Activated CD8-positive, alpha-beta T cell treated with anti-CD3 and anti-CD28 coated beads for 36 hours (primary cell): ENCODE measurements at places on chromosomes 7 and 10. TPM values are rescaled to one million over a fixed set of nuclear protein-coding genes. Genes with fewer than 3 reads are reported as not detected.
A peak's percentile ranks its signal among the peaks of the same experiment; 100 is the strongest.

DNA sequence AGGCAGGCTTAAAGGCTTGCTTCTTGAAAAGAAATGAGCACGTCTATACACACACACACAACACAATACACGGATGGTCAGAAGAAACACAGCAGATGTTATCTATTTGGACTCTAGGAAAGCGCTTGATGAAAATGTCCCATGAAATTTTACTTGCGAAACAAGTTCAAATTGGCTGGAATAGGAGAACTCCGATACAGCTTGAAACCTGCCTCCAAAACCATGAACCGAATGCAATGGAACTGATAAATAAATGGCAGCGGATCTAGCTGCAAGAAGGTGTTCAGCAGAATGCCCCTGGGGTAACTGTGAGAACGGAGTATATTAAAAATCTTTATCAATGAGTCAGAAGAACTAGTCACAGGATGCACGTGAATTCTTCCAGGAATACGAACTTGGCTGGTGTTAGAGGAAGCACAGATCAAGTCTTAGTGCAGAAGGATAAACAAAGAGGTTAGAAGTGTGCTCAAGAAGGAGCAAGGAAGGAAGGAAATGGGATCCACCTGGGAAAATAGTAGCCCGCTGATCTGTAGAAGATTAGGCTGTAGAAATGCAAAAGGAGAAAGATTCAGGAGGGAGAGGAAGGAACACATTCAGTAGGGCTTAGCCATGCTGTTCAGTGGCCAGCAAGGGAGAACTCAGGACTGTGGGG is 142.0 kb upstream of the PRKCQ start:
- no peak for DNase-seq

- DNase-seq = no peak
These were observed 14.2 kb downstream of the SKAP2 start for GRCh38 chr7:26850193-26850651.

DNA sequence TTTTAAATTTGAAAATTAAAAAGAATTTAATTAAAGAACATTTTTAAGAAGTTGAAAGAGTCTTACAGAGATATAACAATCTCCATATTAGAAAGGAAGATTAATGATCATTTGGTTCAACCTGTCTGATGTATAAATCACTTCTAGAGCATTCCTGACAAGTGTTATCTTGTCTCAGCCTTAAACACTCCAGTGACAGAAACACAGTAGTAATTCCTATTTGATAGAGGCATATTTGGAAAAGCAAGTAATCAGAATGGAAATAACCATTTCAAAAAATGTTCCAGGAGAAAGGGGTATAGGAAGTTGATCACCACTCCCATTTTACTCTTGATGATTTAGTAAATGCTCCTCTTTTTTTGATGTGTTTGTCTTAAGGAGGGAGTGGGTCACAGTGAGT is 213.1 kb upstream of the FAM3C start:
- DNase-seq = no peak

DNA sequence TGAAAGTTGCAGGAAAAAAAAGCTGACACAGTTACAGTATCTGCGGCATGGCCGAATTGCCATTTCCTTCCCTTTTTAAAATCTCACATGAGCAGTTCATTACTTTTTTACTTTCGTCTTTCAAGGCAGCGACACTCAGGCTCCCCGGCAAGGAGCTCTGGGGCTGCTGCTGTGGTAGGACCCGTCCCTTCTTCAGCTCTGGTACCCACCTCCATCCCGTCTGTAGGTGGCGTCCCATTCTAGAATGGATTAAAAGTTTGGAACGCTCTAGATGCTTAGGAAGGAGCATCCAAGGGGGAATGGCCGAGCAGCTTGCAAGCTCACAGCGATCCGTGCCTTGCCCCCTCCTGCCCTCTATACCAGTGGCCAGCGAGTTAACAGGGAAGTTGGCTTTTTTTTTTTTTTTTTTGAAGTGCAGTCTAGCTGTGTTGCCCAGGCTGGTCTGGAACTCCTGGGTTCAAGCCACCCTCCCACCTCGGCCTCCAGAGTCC is 22.8 kb upstream of the TTYH3 start:
- DNase-seq = peak; percentile 56

Gene ZKSCAN5
- 7.9 TPM for total RNA-seq

GRCh38 chr10:63421591-63421990 is 44.2 kb downstream of the JMJD1C start:
- peak; percentile 26 for DNase-seq

DNA sequence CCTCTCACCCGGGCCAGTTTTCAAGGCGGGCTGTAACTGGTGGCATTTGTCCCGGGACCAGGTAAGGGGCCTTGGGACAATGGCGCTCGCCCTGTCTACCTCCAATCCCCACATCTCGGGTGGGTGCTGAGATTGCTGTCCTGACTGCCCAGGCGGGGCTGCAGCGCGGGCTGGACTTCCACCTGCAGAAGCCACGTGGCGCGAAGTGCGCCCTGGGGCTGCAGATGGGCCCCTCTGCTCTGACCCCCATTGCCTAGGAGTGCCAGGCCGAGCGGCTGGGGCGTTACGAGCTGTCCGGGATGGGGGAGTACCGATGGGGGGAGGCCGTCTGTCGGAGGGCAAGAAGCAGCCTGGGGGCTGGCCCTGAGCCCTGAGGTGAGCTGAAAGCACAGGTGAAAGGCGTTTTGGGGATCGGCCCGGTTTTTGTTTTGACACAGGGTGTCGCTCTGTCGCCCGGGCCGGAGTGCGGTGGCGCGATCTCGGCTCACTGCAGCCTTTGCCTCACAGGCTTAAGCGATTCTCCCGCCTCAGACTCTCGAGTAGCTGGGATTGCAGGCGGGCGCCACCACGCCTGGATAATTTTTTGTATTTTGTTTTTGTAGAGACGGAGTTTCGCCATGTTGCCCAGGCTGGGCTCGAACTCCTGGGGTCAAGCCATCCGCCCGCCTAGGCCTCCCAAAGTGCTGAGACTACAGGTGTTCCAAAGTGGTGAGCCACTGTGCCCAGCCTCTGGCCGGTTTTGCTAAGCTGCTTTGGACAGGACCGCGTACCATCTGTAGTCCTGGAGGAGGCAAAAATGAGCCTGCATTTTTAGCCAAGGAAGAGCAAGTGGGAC is at the start of gene SFXN2:
SFXN2 (plus strand) TSS at position 16 of the 835 bp plus-strand sequence. CDS start 12,001 bp downstream, outside the sequence.
- peak; percentile 73 for DNase-seq

Gene C10orf53
- total RNA-seq = not detected
